ENCODE measurements at places on chromosomes 2 and 18. TPM values are rescaled to one million over a fixed set of nuclear protein-coding genes. Genes with fewer than 3 reads are reported as not detected.

Gene ZNF804A
- 24.1 TPM for total RNA-seq

Gene ABCG5
- not detected for total RNA-seq

Gene BAZ2B
- total RNA-seq: 251 TPM

Gene POTEI
- 0.31 TPM for total RNA-seq

Measured in parietal lobe (tissue), 2 donors.